Mammary epithelial cell (primary cell): ENCODE measurements at places on chromosomes 12 and 14. TPM values are rescaled to one million over a fixed set of nuclear protein-coding genes. Genes with fewer than 3 reads are reported as not detected.

PPP4R4 gene
- 19.3 and 24.5 TPM in 2 replicates for total RNA-seq

PPM1A gene
- total RNA-seq = 26.3 TPM

KRT75 gene
- 26.5 TPM for total RNA-seq

LLPH gene
- 3.0 TPM for total RNA-seq

GPR84 gene
- 0.17 TPM for total RNA-seq

DNAI7 gene
- total RNA-seq = 0.50 TPM
